ENCODE measurements at places on chromosomes 3 and 15.
A peak's percentile ranks its signal among the peaks of the same experiment; 100 is the strongest.

DNA sequence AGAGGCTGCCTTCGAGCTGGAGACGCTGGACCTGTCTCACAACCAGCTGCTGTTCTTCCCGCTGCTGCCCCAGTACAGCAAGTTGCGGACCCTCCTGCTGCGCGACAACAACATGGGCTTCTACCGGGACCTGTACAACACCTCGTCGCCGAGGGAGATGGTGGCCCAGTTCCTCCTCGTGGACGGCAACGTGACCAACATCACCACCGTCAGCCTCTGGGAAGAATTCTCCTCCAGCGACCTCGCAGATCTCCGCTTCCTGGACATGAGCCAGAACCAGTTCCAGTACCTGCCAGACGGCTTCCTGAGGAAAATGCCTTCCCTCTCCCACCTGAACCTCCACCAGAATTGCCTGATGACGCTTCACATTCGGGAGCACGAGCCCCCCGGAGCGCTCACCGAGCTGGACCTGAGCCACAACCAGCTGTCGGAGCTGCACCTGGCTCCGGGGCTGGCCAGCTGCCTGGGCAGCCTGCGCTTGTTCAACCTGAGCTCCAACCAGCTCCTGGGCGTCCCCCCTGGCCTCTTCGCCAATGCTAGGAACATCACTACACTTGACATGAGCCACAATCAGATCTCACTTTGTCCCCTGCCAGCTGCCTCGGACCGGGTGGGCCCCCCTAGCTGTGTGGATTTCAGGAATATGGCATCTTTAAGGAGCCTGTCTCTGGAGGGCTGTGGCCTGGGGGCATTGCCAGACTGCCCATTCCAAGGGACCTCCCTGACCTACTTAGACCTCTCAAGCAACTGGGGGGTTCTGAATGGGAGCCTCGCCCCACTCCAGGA is 21.1 kb downstream of the NRROS start:
- no peak overlapping the region for H3K4me3 ChIP-seq
- H3K27me3 ChIP-seq, result no peaks in the 10 kb centered on the region
- peak; percentile 54 for DNase-seq
- no peaks in the 10 kb centered on the region for H3K36me3 ChIP-seq
- H3K27ac ChIP-seq, result no peak overlapping the region

- peaks cover 27% of the 10 kb centered on the region for H3K4me1 ChIP-seq
- H3K27me3 ChIP-seq, result no peaks in the 10 kb centered on the region
- no peak overlapping the region for H3K27ac ChIP-seq
- H3K4me3 ChIP-seq, result no peak overlapping the region
- DNase-seq, result no peak
- no peaks in the 10 kb centered on the region for H3K36me3 ChIP-seq
Measured at GRCh38 chr3:140153736-140154135, 218.8 kb downstream of the CLSTN2 start.

GRCh38 chr3:79167651-79168416 is 600.0 kb downstream of the ROBO1 start:
- H3K4me1 ChIP-seq, result no peaks in the 10 kb centered on the region
- no peak overlapping the region for H3K27ac ChIP-seq
- no peak overlapping the region for H3K4me3 ChIP-seq
- H3K27me3 ChIP-seq, result no peaks in the 10 kb centered on the region
- DNase-seq, result no peak
- no peaks in the 10 kb centered on the region for H3K36me3 ChIP-seq

GRCh38 chr3:8739757-8740504 is 6.3 kb downstream of the CAV3 start:
- no peak overlapping the region for H3K27ac ChIP-seq
- no peaks in the 10 kb centered on the region for H3K27me3 ChIP-seq
- no peaks in the 10 kb centered on the region for H3K4me1 ChIP-seq
- H3K36me3 ChIP-seq, result no peaks in the 10 kb centered on the region

DNA sequence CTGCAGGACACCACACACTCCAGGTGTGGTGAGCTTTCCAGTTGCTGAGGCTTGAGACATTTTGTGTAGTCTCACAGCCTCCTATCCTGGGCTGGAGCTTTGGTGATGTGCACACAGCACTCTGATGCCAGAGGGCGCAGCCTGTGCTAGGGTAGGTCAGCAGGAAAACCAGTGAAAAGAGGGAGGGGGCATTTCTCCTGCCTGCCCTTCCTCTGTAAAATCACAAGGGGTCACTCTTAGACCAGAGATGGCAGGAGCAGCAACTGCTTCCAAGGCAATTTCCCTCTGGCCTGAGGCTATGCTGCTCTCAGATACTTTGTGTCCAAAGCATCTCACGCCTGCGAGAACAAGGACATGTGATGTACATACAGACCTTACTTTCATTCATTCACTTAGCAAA is 16.5 kb upstream of the MUSTN1 start:
- H3K27ac ChIP-seq, result no peak overlapping the region
- no peaks in the 10 kb centered on the region for H3K4me1 ChIP-seq
- H3K27me3 ChIP-seq, result no peaks in the 10 kb centered on the region
- H3K36me3 ChIP-seq, result peaks cover 7% of the 10 kb centered on the region
- DNase-seq, result peak; percentile 22

DNA sequence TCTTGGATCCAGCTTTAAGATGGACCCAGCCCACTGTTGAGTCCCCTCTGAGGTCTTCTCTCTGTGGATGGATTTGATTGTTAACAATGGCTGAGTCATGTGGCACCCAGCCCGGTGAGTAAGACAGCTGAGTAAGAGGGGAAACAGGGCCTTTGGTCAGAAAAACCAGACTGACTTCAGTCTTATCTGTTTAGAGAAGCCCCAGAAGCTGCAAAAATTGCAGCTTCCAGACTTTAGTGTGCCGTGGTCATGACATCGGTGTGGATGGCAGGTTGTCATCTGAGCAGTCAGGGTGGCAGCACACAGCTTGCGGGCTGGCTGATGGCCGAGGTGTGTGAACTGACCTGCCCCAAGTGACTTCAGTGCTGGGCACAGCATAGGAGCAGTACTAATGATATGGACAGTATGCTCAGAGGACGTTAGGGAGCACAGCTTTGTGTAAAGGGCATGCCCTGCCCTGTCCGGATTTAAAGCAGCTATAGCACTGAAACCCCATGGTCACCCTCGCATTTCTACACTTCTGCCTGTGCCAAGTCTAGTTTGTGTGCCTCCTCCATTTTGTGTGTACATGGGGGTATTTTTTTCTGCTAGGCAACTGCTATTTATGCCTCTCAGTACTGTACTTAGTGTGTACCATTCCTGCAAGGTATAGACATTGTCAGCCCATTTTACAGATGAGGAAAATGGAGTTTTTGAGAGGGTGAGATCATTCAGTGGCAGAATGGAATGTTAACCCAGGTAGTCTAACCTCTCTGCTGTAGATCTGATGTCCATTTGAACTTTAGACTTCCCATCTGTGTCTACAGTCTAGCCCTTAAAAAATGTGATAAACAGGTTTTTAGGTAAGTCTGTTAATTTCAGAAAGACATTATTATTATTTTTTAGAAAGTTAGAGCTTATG is 44.4 kb downstream of the FLNB start:
- H3K27ac ChIP-seq, result peak overlapping the region; percentile 96
- H3K36me3 ChIP-seq, result no peaks in the 10 kb centered on the region
- no peaks in the 10 kb centered on the region for H3K27me3 ChIP-seq
- peak; percentile 80 for DNase-seq

- H3K27me3 ChIP-seq, result no peaks in the 10 kb centered on the region
- DNase-seq, result no peak
- no peak overlapping the region for H3K27ac ChIP-seq
- no peaks in the 10 kb centered on the region for H3K4me1 ChIP-seq
- no peaks in the 10 kb centered on the region for H3K36me3 ChIP-seq
- no peak overlapping the region for H3K4me3 ChIP-seq
Measured at GRCh38 chr3:181568248-181568647, 143.5 kb upstream of the SOX2 start.

DNA sequence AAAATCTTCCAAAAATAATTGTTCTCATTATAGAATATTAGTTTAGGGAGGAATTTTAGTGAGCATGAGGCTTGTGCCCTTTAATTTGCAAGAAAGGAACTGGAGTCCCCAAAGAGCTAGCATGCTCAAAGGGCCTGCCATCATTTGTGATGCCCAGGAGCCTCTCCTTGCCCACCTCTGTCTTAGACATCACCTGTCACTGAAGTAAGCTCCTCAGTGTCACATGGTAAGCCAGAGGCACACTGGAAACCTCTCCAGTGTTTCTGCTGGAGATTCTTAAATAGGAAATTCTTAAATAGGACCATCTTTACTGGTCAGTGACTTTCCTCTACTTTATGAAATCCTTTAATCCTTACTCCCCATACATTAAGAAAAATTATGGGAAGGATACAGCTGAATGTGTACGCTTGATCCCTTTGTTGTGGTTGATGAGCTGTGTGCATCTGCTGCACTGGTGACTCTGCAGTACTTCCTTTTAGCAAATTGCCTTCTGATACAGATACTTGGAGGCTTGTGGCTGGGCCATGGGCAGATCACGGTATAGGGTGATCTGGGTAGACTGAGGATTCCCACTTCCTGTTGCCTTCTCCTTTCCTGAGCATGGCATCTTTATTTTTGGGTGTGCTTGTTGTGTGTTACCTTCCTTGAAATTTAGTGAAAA is 197.4 kb downstream of the KLHL25 start:
- H3K27ac ChIP-seq, result no peak overlapping the region
- no peaks in the 10 kb centered on the region for H3K36me3 ChIP-seq
- H3K4me3 ChIP-seq, result no peak overlapping the region
- no peaks in the 10 kb centered on the region for H3K27me3 ChIP-seq
- no peak for DNase-seq

- H3K4me3 ChIP-seq, result no peak overlapping the region
- H3K36me3 ChIP-seq, result no peaks in the 10 kb centered on the region
- H3K27me3 ChIP-seq, result no peaks in the 10 kb centered on the region
- peaks cover 13% of the 10 kb centered on the region for H3K4me1 ChIP-seq
Measured at GRCh38 chr15:48603922-48604321, 41.6 kb downstream of the FBN1 start.

DNA sequence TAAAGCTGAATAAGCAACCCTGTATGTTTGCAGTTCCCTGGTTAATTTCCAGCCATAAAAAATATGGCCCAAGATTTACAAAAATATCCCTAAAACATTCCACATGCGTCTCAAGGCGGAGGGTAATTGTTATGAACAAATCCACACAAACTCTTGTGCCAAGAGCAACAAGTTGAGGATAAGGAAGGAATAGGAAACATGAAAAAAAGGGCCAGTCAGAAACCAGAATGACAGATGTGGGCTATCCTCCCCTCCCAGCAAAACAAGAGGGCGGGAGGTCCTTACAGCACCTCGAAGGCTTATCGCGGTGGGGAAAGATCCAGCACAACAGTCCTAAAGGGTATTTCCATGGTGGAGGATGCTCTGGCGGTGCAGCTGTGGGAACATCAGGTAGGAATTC is 155.6 kb upstream of the HES1 start:
- no peak overlapping the region for H3K27ac ChIP-seq
- H3K4me1 ChIP-seq, result peaks cover 9% of the 10 kb centered on the region
- H3K27me3 ChIP-seq, result no peaks in the 10 kb centered on the region
- DNase-seq, result no peak
- H3K4me3 ChIP-seq, result no peak overlapping the region

DNA sequence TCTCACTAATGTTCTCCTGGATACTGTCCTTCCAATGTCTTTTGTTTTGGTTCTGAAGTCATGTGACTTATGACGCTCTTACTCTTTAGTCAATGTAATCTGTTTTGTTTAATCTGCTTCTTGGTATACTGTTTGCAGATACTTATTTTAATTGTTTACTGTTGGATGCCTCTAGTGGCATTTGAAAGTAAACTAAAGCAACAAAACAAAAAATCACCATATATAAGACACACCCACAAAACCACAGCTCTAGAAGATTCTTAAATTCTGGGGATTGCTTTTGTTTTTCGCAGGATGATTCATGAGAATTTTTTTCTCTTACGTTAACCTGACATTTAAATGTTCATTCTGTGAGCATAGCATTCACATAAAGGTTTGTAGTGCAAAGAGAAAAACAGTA is 16.8 kb downstream of the SLC25A26 start:
- H3K36me3 ChIP-seq, result no peaks in the 10 kb centered on the region
- DNase-seq, result no peak
- no peak overlapping the region for H3K4me3 ChIP-seq
- no peaks in the 10 kb centered on the region for H3K27me3 ChIP-seq
- H3K4me1 ChIP-seq, result no peaks in the 10 kb centered on the region

DNA sequence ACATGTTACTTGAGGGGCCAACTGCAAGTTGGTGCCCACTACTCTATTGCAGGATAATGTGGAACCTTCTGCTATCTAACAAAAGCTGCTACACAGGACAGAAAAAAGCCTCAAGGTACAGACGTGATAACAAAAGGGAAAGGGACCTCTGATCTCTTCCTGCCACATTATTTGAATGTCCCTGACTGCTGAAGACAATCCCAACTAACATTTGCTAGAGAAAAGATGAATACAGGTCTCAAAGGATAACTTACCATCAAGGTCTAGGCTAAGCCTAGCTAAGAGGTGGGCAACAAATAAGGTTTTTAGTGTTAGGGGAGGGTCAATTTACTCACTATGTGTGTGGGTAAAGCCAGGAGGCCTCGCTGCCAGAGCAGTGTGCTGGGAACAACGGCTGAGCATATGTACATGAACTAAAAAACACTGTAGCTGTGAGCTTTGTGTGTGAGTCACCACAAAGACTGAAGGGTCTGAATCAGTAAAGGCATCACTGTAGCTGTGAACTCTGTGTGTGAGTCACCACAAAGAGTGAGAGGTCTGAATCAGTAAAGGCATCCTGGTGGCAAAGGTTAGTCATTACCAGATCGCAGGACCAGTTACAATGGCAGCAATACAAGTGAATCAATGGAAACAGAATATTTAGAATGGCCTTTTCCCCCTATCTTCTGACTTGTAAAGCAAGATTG is 111.7 kb downstream of the LMLN start:
- H3K27me3 ChIP-seq, result no peaks in the 10 kb centered on the region
- no peak overlapping the region for H3K27ac ChIP-seq
- H3K4me3 ChIP-seq, result no peak overlapping the region
- peaks cover 4% of the 10 kb centered on the region for H3K4me1 ChIP-seq

DNA sequence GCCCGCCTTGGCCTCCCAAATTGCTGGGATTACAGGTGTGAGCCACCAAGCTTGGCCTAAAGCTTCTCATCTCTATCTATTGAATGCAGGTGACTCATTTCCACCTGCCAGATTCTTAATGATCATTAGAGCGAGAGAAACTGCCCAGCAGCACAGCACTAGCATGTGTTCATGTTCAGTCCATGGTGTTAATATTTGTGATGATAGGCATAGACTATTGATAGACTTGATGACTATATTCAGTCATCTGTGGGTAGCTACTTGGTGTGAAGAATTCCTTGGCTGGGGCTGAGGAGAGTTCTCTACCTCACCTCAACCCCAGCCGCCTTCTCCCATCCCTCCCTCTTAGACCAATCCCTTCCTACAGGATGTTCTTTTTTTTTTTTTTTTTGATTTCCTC is 60.0 kb downstream of the ST6GAL1 start:
- H3K4me1 ChIP-seq, result peaks cover 85% of the 10 kb centered on the region
- H3K27me3 ChIP-seq, result no peaks in the 10 kb centered on the region
- no peak for DNase-seq

GRCh38 chr3:98540346-98540745 is 8.6 kb downstream of the GPR15 start:
- no peak overlapping the region for H3K4me3 ChIP-seq
- no peaks in the 10 kb centered on the region for H3K27me3 ChIP-seq
- DNase-seq, result no peak
- H3K36me3 ChIP-seq, result no peaks in the 10 kb centered on the region
- H3K4me1 ChIP-seq, result no peaks in the 10 kb centered on the region

GRCh38 chr15:65062726-65063125 is 5.1 kb downstream of the RASL12 start:
- H3K27ac ChIP-seq, result no peak overlapping the region
- H3K27me3 ChIP-seq, result no peaks in the 10 kb centered on the region
- DNase-seq, result no peak
- no peaks in the 10 kb centered on the region for H3K36me3 ChIP-seq
- peaks cover 8% of the 10 kb centered on the region for H3K4me1 ChIP-seq
- no peak overlapping the region for H3K4me3 ChIP-seq

Measured in thyroid gland (tissue), 4 donors.